ENCODE measurements at places on chromosomes 1 and 21.

- DNase-seq: no peak
Measured at GRCh38 chr1:156494309-156494895, 6.2 kb downstream of the MEF2D start.

DNA sequence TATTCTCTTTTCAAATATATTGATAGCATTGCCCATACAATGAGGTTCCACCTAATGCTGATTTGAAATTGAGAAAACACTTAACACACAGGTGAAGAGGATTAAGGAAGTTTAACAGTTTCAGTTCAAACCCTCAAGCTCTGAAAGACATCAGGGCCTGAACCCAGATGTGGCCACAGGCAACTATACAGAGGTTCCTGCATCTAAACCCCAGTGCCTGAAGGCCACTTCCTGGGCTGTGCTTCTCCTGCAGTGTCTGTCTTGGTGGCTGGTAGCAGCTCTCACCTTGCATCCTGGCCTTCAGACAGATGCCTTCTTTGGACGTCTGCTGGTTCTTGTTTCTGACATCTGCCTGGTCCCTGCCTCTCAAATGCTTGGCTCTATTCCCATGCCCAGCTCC is 25.1 kb upstream of the NGF start:
- DNase-seq: no peak

DNA sequence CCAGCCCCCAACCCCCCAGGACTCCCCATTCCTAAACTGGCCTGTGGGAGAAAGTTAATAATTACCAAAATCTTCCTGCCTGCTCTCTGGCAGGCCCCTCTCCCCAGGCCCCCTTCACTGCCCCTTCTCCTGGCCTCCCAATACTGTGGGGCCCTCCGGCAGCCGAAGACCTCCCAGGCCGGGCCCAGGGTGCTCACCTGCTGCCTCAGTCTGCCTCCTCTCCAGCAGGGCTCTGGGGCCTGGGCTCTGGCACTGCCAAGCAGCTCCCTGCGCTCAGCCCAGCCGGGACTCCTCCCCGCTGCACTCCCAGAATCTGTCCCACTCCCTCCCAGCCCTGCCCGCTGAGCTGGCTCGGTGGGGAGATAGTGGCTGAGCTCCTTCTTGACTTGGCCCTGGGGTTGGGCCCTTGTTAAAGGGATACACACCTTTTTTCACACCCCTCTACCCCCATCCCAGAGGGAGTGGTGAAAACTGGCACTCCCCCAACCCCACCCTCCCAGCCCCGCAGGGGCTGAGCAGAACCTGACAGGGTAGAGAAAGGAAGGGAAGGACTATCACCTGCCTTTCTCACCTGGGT is at the start of gene S100A16:
S100A16 (minus strand) TSS at position 383 of the 577 bp plus-strand sequence. CDS start 4,986 bp downstream, outside the sequence.
- no peak for DNase-seq

DNA sequence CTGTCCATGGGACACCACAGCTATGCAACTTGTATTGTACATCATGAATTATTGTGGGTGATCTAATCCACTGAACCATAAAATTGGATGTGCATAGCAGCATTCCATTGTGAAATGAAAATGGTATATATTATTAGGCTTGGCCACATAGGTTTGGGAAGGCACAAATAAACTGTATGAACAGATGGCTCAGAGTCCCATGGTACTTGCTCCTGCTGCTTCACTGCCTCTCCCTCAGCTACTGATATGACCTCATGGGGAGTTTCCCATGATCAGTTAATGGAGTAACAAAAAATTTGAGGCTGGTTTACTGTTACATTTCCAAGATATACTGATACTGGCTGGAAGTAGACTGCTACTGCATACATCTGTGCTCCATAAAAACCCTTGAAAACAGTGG is 152.7 kb upstream of the NEGR1 start:
- DNase-seq: no peak

GRCh38 chr1:30968220-30968971 is 59.8 kb upstream of the SDC3 start:
- DNase-seq: no peak

- DNase-seq: peak; percentile 71
Measured at GRCh38 chr1:99849744-99850458, at the start of gene AGL. Gene AGL (plus strand): TSS chr1:99850361. CDS start chr1:99851043, 682 bp downstream.

DNA sequence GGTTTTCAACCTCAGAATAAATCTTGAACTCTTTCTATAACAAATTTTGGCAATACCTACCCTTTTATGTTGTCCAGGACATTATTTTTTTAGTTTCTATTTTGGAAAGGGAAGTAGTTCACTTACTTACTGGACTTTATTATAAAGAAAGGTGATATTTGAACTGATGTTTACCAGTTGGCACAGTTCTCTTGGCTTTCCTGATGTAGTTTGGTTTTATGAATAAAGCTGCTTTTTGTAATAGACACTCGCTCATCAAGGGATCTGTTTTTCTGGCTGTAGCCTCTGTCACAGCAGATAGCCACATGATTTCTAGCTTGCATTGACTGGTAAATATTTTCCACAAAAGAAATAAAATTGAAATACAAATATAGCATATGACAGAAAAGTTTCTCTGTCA is 40.9 kb upstream of the METTL18 start:
- no peak for DNase-seq

GRCh38 chr21:8993943-8994639 is 1527.3 kb upstream of the TPTE start:
- DNase-seq: no peak

DNA sequence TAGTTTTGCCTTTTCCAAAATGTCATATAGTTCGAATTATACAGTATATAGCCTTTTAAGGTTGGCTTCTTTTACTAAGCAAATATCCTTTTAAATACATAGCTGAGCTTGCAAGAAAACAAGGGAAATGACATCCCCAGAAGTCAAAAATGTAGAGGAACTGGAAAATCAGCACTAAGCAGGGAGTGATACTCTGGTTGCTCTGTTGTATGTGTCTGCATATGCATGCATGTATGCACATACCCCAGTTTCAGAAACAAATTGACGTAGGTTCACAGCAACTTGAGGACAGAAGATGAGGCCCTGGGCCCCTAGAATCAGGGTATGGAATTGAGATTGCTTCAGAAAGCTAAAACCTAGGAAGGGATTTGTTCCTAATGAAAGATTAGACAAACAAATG is 75.1 kb upstream of the GNG4 start:
- no peak for DNase-seq

DNA sequence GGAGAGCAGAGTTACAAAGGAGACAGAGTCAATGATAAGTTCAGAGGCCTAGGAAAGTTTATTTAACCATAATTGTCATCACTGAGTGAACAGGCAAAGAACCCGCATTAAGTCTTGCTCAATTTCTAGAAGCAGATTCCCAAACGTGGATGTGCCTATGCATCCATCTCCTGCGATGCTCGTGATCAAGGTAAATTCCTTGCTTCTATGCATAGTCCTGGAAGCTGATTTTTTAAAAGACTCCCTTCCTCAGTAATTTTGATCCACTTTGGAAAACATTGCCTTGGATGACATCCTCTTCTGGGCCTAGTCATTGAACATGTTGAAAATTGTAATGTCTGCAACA is 116.4 kb downstream of the TNFSF18 start:
- DNase-seq: no peak

- no peak for DNase-seq
Measured at GRCh38 chr1:165187031-165188009, 169.2 kb downstream of the LMX1A start.

GRCh38 chr1:29620631-29621030 is 384.3 kb downstream of the PTPRU start:
- DNase-seq: no peak

- DNase-seq: no peak
Measured at GRCh38 chr1:82323144-82323841, 522.6 kb downstream of the ADGRL2 start.

- DNase-seq: no peak
Measured at GRCh38 chr21:15742052-15742670, 12.4 kb downstream of the USP25 start.

GRCh38 chr1:19478322-19478721 is 7.0 kb downstream of the CAPZB start:
- no peak for DNase-seq

DNA sequence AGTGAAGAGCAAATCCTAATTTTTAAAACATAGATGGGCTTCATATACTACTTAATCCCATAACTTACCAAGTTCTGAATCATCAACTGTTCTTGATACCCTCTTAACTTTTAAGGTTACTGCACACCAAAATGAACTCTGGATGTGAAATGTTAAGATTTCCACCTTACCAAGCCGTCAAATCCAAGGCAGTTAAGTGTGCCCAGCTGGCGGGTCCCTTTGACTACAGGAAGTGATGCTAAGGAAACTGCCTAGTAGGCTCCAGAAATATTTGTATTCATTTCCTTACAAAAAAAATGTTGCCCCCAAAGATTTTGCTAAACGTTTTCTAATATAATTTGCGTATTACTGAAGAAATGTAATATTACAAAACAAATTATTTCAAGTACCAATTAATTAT is 10.7 kb downstream of the NRIP1 start:
- no peak for DNase-seq

DNA sequence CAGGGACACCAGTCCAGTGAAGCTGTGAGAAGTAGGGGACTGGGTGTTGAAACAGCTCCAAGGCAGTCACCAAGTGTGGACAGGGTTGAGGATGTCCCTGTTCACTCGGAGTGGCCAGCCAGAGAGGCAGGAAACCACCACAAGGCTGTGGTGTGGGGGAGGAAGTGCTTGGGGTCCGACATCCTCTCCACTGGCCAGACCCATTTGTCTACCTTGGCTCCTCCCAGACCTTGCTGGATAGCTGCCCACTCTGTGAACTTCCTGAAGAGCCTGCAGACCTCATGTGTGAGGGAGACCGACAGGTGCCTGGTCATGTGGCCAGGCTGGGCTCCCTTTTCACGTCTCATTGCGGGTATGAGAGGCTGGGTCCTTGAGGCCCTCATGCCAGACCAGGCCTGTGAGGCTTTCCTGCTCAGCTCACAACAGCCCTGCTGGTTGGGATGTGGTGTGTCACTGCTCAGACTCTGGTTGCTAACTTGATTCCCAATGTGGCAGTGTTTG is 21.8 kb downstream of the CYP4B1 start:
- DNase-seq: no peak

DNA sequence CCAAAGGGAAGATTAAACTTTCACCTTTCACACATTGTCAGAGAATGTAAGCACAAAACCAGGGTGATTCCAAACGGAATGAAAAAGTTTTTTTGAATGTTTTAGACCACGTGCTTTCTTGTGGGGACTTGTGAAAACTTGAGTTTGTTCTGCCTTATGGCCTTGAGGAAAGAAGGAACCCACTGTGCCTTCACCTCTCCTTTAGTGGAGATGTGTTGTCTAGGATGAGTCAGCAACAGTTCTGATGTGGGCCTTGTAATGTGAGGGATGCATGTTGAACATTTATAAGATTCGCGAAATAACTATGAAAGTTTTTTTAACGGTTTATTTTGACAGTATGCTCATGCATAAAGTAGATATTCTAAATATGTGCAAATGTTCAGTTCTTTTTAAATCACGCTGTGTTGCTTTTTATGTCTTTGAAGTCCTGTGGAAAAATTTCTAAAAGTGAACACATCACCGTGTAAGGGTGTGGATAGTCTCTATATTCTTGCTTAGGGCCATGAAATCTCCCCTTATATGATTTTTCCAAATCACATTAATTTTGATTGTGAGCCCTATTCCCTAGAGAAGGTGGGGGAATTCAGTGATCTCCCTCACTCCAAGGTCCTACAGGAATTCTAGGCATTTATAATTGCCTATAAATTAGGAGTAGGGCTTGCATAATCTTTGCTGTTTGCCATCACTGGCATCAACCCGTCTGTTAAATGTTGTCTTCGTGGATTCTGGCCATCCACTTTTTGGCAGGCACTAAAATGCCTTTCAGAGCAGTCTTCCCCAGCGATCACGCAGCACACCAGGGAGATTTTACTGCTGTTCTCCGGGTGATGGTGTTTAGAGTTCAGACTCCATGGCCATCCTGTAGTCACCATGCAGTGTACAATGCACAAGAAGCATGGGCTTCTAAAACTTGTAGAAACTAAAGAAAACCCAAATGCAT is 47.4 kb downstream of the PLA2G4A start:
- DNase-seq: no peak

GRCh38 chr1:162596514-162597170 is 35.1 kb downstream of the UAP1 start:
- DNase-seq: no peak

- no peak for DNase-seq
Measured at GRCh38 chr1:201633297-201633696, 94.4 kb downstream of the NAV1 start.

DNA sequence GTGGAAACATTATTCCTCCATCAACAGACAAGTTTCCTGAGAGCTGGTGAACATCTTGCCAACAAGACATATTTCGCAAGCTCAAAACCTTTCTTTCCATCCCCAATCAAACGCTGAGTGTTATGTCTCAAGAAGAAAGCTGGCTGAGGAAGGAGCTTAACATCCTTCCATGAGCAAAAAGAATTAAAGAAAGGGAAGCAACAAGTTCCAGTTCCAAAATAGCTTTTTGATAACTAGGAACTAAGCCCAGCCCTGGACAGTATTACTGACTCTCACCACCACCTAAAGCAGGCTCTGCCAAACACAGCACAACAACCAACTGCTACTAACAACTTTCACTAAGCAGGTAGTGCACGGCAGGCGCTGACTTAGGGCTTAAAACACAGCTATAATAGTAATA is 50.2 kb downstream of the CAPZB start:
- no peak for DNase-seq

GRCh38 chr1:25825605-25826004 is 5.9 kb downstream of the MTFR1L start:
- DNase-seq: no peak

GRCh38 chr1:91741301-91741700 is 144.7 kb downstream of the TGFBR3 start:
- no peak for DNase-seq

DNA sequence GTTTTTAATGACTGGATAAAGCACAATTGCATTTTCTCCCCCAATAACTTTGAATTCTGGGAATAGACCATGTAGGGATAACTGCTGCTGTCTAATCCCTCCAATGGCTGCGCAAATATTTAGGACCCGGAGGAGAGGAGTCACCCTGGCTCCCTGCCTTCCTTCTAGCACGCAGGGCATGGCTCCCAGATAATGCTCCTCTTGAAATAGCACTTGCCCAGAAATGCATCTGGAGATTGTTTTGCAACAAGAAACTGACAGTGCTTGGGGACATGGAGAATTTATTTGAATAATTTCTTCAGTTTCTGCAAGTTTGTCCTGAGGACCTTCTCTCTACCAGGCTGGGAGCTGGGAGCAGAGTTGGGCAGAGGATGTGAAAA is 83.5 kb downstream of the MAN1C1 start:
- no peak for DNase-seq

DNA sequence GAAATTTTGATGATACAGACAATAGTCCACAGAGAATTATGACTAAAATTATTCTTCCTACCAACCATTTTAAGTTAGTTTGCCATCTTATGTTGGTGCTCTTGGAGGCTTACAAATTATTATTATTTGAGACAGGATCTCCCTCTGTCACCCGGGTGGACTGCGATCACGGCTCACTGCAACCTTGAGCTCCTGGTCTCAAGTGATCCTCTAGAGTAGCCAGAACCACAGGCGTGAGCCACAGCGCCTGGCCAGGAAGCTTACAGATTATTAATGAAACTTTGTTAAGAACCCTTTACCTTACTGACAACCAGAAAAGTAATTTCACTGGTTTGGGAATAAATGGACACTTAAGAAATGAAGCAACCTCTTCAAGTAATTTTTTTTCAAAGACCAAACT is 8.0 kb upstream of the DNAJB4 start:
- no peak for DNase-seq

GRCh38 chr1:66288048-66288447 is 245.9 kb upstream of the SGIP1 start:
- no peak for DNase-seq

- peak; percentile 56 for DNase-seq
Measured at GRCh38 chr1:155062702-155063411, 683 bp upstream of the EFNA4 start.

Measured in stimulated activated CD8-positive, alpha-beta memory T cell treated with anti-CD3 and anti-CD28 coated beads, Interleukin-12 subunit alpha, Interleukin-12 subunit beta, amount 100 ng/mL, for 1 hour (primary cell).